ENCODE measurements at places on chromosomes 4 and X. TPM values are rescaled to one million over a fixed set of nuclear protein-coding genes. Genes with fewer than 3 reads are reported as not detected.

The ASB12 gene
- total RNA-seq: not detected

The BANK1 gene
- total RNA-seq: not detected

The RBBP7 gene
- total RNA-seq: 48.7 TPM

The PLXNB3 gene
- total RNA-seq: 99.1 TPM

The MAGEA11 gene
- not detected for total RNA-seq

The ALG13 gene
- total RNA-seq: 21.1 TPM

The FATE1 gene
- not detected for total RNA-seq

The OTUD4 gene
- 81.4 TPM for total RNA-seq

The ADH1A gene
- not detected for total RNA-seq

The TNIP3 gene
- total RNA-seq: not detected

The APBB2 gene
- 51.4 TPM for total RNA-seq

The NLGN4X gene
- total RNA-seq: 1.4 TPM

The USP26 gene
- not detected for total RNA-seq

The MAGED4B gene
- total RNA-seq: 9.8 TPM

The PSAPL1 gene
- not detected for total RNA-seq

The AKAP4 gene
- total RNA-seq: not detected

The USP38 gene
- total RNA-seq: 6.7 TPM

The ARHGEF38 gene
- not detected for total RNA-seq

The USP17L17 gene
- total RNA-seq: not detected

The AR gene
- total RNA-seq: 16.3 TPM

The PABPC5 gene
- total RNA-seq: 0.75 TPM
